HCT116 (cell line): ENCODE measurements at places on chromosomes 3 and 15. TPM values are rescaled to one million over a fixed set of nuclear protein-coding genes. Genes with fewer than 3 reads are reported as not detected.

DNA sequence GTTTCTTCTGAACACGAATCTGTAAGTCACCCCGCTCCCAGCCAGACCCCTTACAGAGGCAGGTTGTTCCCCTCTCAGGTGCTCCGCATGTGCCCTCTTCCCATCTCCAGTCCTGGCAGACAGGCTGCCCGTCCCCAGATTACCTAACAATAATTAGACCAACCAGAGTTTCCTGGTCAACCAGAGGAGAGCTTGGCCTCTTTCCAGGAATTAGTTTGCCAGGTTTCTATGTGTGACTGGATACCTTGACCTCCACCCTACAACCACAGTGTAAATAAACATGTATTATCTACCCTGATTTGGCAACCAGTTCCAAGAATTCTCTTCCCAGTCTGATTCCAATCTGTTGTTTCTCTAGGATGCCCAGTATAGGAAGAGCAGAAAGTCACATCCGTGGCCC lies 178.0 kb upstream of the UMPS start:
- H3K27ac ChIP-seq, result no peak overlapping the region
- H3K4me3 ChIP-seq, result no peak overlapping the region
- H3K4me1 ChIP-seq, result no peaks in the 10 kb centered on the region

- DNase-seq, result peak; percentile 74
- H3K4me3 ChIP-seq, result no peak overlapping the region
- no peaks in the 10 kb centered on the region for H3K36me3 ChIP-seq
- H3K27ac ChIP-seq, result no peak overlapping the region
- H3K27me3 ChIP-seq, result no peaks in the 10 kb centered on the region
- H3K4me1 ChIP-seq, result no peaks in the 10 kb centered on the region
Measured at GRCh38 chr3:14780927-14781507, 37.7 kb upstream of the FGD5 start.

GRCh38 chr15:66852064-66852905 lies 150.2 kb downstream of the SMAD6 start:
- DNase-seq, result no peak
- no peaks in the 10 kb centered on the region for H3K27me3 ChIP-seq
- no peaks in the 10 kb centered on the region for H3K36me3 ChIP-seq
- no peak overlapping the region for H3K27ac ChIP-seq
- H3K4me1 ChIP-seq, result peaks cover 11% of the 10 kb centered on the region; the same call in 1 of the 2 replicates

GOLGA8H gene
- total RNA-seq, result 0.79 TPM
